GM12878 (cell line): ENCODE measurements at places on chromosomes 11 and 22. TPM values are rescaled to one million over a fixed set of nuclear protein-coding genes. Genes with fewer than 3 reads are reported as not detected.

RPS19BP1 gene
- total RNA-seq = 83.6 and 85.7 TPM in 2 replicates

HBE1 gene
- total RNA-seq = 0.82 and 2.7 TPM in 2 replicates

DNA sequence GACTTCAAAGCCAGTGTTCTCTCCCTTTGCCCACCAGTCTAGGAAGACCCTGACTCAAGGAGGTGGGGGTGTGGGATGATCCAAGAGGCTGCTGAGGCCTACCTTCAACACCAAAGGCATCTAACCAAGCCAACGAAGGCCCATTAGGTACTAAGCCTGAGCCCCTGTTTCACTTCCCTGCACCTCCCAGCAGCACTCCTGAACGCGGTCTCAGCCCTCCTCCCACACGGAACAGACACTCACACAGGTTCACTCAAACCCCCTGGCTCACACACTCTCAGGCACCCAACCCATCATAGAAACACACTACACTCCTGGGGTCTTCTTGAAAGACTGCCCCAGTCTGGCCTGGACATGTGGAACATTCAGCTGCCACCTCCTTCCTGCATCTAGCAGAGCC, 40.7 kb downstream of the SLC22A12 start:
- DNase-seq = no peak

DNA sequence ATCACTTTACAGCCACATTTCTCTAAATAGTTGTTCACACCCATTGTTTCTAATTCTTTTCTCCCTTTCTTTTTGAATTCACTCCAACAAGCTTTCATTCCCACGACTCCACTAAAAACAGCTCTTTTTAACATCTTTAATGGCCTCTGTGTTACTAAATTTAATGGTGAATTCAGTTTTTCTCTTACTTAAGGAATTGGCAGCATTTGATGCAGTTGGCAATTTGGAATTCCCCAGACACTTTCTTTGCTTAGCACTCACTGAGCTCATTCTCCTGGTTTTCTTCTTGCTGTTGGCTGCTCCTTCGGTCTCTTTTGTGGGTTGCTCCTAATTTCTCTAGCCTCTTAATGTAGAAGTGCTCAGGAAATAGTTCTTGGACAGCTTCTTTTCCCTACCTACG, 40.5 kb upstream of the OR9Q1 start:
- no peak for DNase-seq

IGF2 gene
- 0.35 and 0.41 TPM in 2 replicates for total RNA-seq

- DNase-seq = no peak
Measured at GRCh38 chr22:37269936-37270678, 12.2 kb upstream of the CYTH4 start.

- DNase-seq = no peak
Measured at GRCh38 chr11:106021181-106021966, 666 bp downstream of the MSANTD4 start.

TRIM77 gene
- not detected in 2 replicates for total RNA-seq

GRCh38 chr11:19437760-19438159, 197.0 kb upstream of the E2F8 start:
- no peak for DNase-seq

DNA sequence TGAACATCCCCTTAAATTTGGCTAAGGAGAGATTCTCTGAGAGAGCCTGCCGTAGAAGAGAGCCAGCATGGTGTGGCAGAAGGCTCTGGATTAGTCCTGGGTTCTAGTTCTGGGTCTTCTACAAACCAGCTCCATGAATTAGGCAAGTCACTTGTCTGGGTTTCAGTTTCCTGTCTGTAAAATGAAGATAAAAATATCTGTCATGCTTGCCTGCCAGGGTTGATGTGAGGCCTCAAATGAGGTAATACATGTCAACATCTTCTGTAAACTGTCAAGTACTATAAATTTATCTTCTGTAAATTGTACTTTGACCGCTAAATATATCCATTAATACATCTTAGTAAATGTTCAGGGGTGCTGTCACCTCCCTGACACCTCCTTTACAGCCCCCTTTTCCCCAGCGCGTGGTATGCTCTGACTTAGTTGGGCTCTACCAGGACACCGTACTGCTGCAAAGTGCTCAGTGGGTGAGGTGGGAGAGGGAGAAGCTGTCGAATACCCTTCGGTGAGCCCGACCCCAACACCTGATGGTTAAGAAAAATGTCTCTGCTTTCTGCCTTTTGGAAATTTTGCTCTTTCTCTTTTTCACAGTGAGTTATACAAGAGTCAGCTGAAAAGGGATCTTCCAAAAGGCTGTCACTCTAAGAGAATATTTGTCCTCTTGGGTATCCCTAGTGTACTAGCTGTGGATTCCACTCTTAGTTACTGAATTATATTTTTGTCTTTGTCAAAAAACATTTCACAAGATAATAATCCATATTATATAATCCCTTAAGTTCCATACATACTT, 15.0 kb downstream of the RBX1 start:
- DNase-seq = no peak

DNA sequence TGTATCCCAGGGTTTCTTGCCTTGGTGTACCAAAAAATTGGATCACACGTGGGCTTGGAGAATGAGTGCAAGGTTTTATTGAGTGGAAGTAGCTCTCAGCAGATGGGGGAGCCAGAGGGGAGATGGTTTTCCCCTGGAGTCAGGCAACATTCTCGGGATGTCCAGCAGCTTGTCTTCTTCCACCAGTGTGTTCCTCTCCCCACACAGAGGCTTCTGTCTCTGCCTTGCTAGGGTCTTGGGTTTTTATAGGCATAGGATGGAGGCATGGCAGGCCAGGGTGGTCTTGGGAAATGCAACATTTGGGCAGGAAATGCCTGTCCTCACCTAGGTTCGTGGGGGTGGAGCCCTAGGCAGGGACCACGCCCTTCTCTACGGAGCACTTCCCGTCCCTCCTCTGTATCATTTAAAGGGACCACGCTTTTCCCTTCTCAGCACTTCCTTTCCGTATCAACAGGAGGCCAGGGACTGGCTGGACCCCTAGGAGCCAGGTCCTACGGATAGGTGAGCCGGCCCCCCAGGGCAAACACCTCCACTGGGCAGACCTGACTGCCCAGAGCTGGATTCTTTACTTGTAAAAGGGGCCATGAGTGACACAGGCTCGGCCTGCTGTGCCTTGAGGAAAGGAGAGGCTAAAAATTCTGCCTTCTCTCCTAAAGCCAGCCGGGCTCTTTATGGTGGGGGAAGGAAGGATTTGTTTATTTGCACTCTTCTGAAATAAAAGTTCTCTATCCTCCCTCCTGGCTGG, 55.3 kb upstream of the CCDC188 start:
- DNase-seq = peak; percentile 54

DNA sequence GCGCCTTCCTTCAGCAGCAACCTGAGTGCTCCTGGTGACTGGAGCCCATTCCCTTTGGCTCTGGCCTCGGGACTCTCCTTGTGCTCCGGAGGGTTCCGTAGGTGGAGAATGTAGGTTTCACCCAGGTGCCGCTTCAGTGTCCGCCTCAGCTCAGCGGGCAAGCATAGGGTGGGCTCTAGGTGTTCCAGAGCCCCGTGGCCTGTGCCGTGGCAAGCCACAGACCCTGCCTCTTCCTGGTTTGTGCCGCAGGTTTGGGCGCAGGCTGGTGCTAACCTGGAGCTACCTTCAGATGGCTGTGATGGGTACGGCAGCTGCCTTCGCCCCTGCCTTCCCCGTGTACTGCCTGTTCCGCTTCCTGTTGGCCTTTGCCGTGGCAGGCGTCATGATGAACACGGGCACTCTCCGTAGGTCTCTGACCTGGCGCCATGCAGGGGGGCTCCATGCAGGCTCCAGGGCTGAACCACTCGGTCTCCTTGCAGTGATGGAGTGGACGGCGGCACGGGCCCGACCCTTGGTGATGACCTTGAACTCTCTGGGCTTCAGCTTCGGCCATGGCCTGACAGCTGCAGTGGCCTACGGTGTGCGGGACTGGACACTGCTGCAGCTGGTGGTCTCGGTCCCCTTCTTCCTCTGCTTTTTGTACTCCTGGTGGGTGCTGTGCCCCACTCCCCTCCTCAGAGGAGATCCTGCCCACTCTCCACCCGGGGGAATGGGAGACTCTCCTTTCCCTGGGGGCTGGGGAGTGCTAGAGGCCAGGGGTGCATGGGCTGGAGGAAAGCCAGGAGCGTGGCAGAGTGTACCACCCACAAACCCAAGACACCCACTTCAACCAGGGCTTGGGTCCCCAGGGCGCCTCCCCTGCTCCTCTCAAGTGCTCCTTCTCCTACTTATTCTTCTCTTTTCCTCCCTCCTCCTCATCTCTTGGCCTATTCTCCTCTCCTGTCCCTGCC, 2.4 kb downstream of the SLC22A12 start:
- no peak for DNase-seq

C11orf42 gene
- total RNA-seq = not detected in 2 replicates

- no peak for DNase-seq
Measured at GRCh38 chr11:70367071-70367470, 31.3 kb upstream of the CTTN start.

DNA sequence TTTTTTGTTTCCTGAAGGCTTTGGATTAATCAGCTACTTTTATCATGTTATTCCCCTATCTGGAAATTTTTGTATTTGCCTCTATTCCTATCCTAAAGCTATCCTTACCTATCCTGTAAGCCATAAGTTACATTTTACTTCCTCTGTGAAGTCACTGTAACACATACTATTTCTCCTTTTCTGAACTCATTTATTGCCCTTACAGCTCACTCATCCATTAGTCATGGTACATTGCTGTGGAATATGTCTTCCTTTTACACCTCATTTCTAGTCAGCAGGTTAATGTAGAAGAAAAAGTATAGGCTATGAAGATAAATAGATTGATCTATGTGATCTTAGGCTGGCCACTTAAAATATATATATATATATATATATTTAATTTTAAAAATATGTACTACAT, 28.0 kb downstream of the SWAP70 start:
- DNase-seq = no peak

GRCh38 chr11:1349327-1350041, 40.1 kb upstream of the TOLLIP start:
- DNase-seq = no peak

PRRG4 gene
- total RNA-seq = 2.1 and 2.7 TPM in 2 replicates

- peak; percentile 99 for DNase-seq
Measured at GRCh38 chr11:59216641-59217564, 4.2 kb upstream of the MPEG1 start.

DNA sequence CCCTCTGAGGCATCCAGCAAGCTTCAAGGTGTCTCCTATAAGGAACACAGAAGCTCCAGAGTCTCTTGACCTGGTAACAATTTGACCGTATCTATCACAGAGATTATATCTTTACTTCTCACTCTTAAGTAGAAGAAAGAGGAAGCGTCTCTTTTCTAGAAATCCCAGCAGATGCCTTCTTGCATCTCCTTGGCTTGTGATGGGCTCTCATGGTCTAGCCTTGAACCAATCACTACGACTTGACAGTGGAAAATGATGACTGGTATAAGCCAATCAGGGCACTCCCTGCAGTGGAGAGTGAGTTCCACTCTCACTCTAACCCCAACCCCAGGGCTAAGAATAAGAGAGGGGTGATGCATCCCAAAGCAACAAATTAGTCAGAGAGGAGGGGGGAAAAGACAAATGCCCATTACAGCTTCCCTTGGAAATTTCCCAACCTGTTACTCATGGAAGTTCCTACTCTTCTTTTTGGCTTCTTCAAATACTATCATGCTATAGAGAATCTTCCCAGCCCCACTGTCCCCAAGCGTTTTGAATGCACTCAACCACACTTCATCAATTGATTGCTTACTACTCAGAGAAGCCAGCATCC, 293.5 kb downstream of the MN1 start:
- no peak for DNase-seq

DNA sequence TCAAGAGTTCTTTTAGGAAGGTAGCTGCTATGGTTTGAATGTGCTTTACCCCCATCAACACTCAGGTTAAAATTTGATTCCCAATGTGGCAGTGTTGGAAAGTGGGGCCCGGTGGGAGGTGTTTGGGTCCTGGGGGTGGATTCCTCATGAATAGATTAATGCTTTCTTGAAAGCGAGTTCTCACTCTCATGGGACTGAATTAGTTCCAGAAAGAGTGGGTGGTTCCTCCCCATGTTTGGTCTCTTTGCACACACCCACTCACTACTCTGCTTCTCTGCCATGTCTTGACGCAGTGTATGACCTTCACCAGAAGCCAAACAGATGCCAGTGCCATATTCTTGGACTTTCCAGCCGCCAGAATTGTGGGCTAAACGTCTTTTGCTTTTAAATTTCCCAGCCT, 394.4 kb downstream of the OPCML start:
- DNase-seq = no peak

GRCh38 chr11:18836417-18836816, 44.8 kb upstream of the PTPN5 start:
- DNase-seq = no peak

SLC5A12 gene
- total RNA-seq = not detected in 2 replicates

DNA sequence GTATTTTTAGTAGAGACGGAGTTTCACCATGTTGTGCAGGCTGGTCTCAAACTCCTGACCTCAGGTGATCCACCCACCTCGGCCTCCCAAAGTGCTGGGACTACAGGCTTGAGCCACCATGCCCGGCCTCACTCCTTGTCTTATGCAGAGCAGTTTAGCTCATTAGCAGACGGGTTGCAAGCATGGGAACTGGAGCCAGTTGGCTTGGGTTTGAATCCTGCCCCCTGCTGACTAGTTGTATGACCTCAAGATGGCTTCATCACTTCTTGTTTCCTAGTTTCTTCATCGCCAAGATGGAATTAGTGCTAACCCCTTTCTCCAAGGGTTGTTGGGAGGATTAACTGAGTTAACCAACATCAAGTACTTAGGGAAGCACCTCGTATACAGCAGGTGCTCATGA, 23.4 kb upstream of the RASD2 start:
- DNase-seq = no peak

GRCh38 chr11:27158456-27159334, 118.1 kb downstream of the BBOX1 start:
- no peak for DNase-seq

DNA sequence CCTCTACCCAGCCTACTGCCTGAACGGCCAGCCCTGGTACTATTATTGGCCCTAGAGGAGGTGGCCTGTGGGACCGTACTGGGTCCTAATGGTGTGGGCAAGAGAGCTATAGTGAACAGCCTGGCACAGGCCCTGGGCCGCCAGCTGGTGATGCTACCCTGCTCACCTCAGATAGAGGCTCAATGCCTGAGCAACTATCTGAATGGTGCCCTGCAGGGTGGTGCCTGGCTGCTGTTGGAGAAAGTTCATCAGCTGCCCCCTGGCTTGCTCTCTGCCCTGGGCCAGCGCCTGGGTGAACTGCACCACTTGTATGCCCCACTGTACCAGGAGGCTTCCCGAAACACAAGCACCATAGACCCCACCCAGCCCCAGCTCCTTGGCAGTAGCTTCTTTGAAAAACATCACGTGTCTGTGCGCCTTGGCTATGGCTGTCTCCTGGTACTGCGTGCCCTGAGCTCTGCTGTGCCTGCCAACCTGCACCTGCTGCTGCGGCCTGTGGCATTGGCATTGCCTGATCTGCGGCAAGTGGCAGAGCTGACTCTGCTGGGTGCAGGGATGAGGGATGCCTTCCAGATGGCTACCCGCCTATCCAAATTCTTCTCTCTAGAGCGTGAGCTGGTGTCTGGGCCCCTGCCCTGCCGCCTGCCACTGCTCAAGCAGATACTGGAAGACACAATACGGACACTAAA, 49.0 kb downstream of the DNHD1 start:
- DNase-seq = no peak

HORMAD2 gene
- total RNA-seq = not detected in 2 replicates

GRCh38 chr11:108854346-108854745, 189.5 kb downstream of the DDX10 start:
- peak; percentile 51 for DNase-seq

MMP7 gene
- total RNA-seq = 1.0 and 1.2 TPM in 2 replicates

E2F8 gene
- total RNA-seq = 15.6 and 20.3 TPM in 2 replicates
